ENCODE measurements at places on chromosomes 6 and 20.

DNA sequence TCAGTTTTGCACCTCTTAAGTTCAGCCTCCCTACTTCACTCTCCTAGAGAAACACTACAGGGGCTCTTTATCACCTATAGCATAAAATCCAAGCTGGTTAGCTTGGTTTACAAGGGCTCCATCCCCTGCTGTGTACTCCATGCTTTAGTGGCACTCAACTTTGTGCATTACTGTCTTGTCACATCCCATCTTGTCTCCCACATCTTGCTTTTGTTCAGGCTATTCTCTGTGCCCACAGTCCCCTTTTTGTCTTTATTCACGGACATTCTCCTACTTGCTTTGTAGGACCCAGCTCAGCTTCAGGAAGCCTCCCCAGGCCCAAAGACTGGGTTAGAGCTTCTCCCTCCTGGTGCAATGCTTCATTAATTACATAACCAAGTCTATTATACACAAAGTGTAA lies 107.9 kb upstream of the SPACA1 start:
- DNase-seq: no peak

DNA sequence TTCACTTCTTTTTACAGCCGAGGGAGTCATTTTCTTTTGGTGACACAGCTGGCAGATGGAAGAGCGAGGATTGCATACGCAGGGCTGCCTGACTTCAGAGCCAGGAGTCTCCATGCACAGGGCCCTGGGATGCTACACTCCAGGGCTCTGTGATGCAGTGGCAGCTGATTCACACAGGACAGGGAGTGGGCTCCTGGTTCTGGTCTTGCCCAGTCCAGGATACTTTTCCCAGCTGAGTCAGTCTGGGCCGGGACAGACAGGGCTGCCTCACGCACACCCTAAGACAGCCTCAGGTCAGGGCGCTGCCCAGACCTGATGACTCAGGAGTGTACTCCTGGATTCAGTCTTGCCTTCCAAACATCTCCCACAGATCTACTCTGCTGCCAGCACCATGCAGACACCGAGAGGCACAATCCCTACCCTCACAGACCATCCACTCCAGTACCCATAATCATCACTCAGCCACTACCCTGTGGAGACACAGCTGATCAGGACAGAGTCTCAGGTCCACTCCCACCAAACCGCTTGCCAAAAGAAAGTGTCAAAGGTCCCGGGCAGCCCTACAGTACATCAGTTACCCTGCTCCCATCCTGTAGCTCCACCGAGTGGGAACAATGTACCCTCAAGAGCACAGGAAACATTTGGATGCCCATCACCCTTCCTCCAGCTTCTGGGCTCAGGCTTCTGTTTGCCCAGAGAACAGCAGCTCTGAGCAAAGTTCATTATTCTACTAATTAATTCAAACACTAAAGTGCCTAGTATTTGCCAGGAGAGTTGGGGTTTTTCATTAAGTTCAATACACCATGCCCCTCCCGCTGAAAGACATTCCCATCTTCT lies 11.5 kb downstream of the SDC4 start:
- peak; percentile 96 for DNase-seq

DNA sequence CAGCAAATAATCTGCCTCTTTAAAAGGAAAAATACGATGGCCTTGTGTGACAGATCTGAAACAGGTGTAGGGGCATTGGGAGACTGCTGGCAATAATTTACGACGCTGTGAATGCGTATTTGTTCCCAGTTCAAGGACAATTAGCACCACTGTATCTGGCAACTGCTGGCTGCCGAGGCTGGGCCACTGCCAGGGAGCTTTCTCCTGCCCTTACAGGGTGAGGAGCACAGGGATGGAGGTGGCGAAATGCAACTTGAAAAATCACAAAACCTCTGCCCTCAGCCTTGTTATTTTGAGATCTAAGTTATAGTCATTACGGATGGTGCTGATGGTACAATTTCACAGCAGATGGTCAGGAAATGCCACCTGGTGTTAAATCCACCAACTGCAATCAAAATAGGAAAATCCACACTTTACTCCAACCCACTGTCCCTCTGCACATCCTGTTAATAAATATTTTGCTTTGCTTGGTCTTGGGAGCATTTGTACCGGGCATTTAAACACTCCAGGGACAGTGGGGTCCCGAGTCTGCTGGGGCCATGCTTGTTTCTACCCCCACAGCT lies 6.4 kb downstream of the MYLK4 start:
- no peak for DNase-seq

DNA sequence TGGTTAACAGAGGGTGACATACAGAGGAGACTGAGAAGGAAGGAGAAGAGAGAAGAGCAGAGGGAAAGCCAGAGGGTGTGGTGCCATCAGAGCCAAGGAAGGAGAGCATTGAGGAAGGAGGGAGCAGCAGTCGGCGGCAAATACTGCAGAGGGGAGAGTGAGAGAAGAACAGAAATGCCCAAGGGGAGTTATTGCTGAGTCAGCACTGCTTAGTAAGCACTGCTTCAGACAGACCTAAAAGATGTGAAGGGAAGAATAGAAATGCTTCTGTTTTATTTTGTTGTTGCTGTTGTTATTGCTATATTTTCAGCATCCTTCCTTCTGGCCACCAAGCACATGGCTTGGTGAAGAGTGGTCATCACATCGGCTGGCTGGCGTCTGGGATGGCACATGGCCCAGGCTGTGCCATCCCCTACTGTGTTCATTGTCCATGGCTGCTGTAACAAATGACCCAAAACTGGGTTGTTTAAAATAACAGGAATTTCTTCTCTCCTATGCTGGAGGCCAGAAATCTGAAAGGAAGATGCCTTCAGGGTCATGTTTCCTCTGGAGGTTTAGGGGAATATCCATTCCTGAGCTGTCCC lies 204.1 kb upstream of the CNR1 start:
- DNase-seq: peak; percentile 47

GRCh38 chr6:22451962-22452361 lies 117.4 kb upstream of the HDGFL1 start:
- peak; percentile 17 for DNase-seq

GRCh38 chr20:50731930-50732690 lies 730 bp downstream of the PARD6B start:
- no peak for DNase-seq

DNA sequence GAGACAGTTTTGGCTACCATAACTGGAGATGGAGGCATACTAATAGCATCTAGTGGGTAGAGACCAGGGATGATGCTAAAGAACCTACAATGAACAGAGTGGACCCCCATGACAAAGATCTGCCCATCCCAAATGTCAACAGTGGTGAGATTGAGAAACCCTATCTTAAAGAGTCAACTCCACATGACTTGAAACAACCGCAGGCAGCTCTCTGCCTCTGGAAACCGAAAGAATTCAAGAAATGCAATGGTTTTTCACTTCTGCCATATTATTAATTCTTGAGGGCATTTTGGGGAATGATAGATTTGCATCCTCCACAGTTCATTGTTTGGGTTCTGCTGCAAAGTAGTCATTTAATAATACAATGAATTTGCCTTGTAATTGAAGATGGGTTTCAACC lies 463.4 kb downstream of the MAFB start:
- DNase-seq: no peak

- no peak for DNase-seq
Observed at GRCh38 chr6:13228264-13229204, 99.8 kb downstream of the TBC1D7 start.

- DNase-seq: peak; percentile 32
Observed at GRCh38 chr6:150813993-150814359, 51.5 kb upstream of the MTHFD1L start.

DNA sequence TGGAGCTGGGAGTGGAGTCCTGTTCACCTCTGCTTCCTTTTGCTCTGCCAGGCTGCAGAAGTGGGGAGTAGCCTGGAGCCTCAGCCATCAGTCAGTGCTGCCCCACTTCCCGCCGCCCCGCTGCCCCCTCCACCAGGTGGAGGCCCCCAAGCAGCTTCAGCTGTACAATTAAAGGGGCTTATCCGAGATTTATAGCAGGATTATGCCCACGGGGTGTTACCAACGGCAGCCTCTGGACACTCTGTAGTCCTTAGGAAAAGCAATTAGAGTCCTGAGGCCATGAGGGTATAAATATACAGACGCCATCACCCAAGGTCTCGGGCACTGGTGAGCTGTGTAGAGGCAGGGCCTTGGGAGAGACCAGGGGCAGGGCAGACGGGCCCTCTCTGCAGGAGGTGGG lies 55.4 kb downstream of the GRM4 start:
- no peak for DNase-seq

- no peak for DNase-seq
Observed at GRCh38 chr6:128763599-128764300, 119.2 kb upstream of the LAMA2 start.

GRCh38 chr6:55874316-55874715 lies 1.1 kb downstream of the BMP5 start:
- DNase-seq: no peak

- DNase-seq: no peak
Observed at GRCh38 chr6:111770263-111771093, 102.8 kb downstream of the FYN start.

- DNase-seq: no peak
Observed at GRCh38 chr20:25022680-25023079, 30.1 kb upstream of the APMAP start.

DNA sequence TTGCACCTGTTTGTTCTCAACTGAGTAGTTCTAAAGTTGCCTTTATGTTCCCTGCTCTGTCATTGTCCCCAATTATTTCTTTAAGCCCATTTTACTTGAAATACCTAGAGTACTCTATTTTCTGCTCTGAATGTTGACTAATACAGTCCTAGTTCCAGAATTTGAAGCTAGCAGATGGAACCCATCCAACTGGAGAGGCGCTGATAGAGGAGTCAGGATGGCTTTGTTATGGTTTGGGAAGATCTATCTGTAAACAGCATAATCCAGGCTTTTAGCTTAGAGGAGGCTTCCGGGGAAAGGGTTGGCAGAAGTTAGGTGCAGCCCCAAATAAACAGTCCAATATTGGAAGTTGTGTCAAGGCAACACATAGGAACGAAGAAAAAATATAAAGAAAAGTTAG lies 927.7 kb downstream of the TFAP2A start:
- no peak for DNase-seq

GRCh38 chr6:81766482-81767069 lies 14.1 kb upstream of the TENT5A start:
- DNase-seq: peak; percentile 97

DNA sequence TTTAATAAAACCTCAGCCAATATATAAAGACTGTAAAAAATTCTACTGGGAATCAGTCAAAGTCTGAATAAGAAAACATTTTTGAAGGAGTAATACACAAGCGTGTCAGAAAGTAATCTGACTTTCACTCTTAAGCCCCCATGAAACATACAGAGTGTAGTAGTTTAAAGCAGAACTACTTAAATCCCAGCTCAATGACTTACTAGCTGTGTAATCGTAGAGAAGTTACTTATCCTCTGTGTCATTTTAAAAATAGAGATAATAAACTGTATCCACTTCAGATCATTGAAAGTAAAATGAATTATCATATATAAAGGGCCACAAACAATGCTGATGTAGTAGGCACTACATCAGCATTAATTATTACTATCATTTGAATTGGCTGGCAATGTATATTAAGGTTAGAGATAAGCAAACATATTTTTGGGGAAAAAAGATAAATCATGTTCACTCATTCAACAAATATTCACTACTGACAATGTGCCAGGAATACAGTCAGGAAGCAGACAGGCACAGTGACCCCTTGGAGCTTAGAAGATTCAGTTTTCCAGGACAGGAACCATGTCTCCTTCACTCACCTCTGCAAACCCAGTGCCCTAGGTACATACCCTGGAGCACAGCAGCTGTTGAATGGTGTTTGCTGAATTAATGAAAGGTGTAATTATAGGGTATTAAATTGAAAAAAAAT lies 14.4 kb downstream of the REPS1 start:
- DNase-seq: peak; percentile 78

GRCh38 chr6:83352424-83353061 lies 78.3 kb downstream of the ME1 start:
- DNase-seq: peak; percentile 62

DNA sequence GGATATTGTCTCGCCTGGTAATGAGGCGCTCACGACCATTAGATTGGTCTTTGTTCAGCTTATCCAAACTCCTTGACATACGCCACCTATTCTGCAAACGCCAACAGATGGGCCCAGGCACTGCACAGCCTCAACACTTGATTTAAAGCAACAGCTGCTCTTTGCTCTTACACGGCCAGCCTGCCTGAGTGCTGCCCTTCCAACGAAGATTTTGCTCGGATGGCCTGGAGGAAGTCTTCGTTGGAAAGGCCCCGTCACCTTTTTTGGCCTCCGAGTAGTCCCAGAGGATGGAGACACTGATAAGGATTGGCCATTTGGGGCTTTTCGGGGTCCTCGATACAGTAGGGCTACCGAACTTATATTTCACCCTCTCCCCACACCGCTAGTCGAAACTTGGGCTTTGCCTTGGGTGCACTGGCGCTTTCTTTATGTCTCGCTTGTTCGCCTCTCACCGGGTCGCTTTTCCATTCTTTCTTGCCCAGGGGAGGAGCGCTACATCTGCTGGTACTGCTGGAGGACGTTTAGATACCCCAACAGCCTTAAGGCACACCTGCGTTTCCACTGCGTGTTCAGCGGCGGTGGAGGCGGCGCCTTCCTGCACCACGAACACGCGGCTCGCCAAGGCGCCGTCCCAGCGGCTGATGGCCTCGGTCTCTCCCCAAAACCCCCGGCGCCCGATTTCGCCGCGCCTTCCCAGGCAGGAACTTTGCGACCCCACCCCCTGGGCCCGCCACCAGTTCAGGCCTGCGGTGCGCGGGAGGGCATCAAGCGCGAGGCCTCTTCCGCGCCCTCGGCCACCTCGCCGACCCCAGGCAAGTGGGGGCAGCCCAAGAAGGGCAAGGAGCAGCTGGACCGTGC lies 6.1 kb downstream of the PRDM13 start:
- DNase-seq: no peak

GRCh38 chr20:50252701-50253100 lies 62.1 kb downstream of the CEBPB start:
- no peak for DNase-seq

- DNase-seq: no peak
Observed at GRCh38 chr6:89836639-89837222, 7.1 kb downstream of the CASP8AP2 start.

- DNase-seq: peak; percentile 33
Observed at GRCh38 chr6:127520066-127520465, 931 bp upstream of the MTCL3 start.

GRCh38 chr20:9062066-9062465 lies 6.8 kb upstream of the PLCB4 start:
- DNase-seq: no peak

DNA sequence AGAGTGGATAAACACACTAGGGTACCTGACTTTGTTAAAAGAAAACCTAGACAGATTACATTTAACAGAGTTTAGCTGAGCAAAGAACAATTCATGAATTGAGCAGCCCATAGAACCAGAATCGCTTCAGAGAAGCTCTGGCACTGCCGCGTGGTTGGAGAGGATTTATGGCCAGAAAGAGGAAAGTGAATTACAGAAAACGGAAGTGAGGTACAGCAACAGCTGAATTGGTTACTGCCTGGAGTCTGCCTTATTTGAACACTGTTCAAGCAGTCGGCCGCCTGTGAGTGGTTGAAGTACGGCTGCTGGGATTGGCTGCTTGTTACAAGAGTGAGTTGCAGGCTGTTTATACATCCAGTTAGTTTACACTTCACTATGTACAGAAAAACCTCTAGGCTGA lies 253.8 kb upstream of the CDYL start:
- no peak for DNase-seq

- DNase-seq: no peak
Observed at GRCh38 chr6:166364456-166364855, 18.3 kb downstream of the MPC1 start.

GRCh38 chr6:125154118-125154760 lies 666 bp downstream of the TPD52L1 start:
- DNase-seq: no peak
